ENCODE measurements at places on chromosomes 6 and 20. TPM values are rescaled to one million over a fixed set of nuclear protein-coding genes. Genes with fewer than 3 reads are reported as not detected.

DNA sequence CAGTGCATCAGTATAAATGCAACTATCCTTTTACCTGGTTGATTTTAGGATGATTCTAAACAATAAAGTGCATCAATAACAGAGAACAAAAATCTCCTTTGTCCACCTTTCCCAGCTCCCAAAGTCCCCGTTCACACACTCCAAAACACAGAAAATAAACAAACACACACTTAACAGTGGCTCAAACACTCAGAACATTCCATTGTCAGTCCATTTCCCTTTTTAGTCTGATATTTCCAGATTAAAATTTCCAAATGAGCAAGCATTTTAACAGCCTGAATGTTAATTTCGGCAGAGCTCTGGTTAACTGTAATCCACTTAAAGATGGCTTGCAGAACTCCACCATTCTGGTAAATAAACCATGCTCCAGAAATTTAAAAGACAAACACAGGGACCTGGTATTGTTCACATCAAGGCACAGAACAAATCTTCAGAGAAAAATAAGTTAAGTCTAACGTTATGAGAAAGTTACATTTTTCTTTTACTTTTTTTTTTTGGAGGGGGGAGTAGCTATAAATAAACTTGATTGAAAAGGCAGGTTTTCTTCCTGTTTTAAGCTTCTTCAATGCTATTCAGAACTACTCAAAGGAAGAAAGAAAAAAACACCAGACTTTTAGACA lies 100.8 kb downstream of the DST start:
- no peaks in the 10 kb centered on the region for H3K4me1 ChIP-seq
- DNase-seq, result no peak
- no peaks in the 10 kb centered on the region for H3K27me3 ChIP-seq
- H3K27ac ChIP-seq, result no peak overlapping the region
- H3K36me3 ChIP-seq, result no peaks in the 10 kb centered on the region

DNA sequence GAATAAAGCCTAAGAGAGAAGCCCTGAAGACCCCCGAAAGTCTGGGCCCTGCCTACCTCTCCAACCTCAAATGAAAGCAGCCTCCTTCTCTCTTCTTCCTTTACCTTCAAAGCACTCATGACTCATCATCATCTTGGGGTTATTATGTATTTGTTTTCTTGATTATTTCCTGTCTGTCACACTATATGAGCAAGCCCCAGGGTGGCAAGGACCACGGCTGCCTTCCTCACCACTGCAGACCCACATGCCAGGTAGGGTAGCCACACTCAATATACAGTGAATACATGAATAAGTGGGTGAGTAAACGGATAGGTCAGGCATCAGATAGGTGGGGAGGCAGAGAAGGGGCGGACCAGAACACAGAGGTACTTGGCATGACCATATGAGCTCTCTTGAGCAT lies 8.8 kb downstream of the WFDC3 start:
- no peaks in the 10 kb centered on the region for H3K36me3 ChIP-seq
- no peak overlapping the region for H3K27ac ChIP-seq
- H3K4me1 ChIP-seq, result peaks cover 6% of the 10 kb centered on the region
- no peak for DNase-seq

GRCh38 chr6:130779658-130780033 lies 47.6 kb upstream of the SMLR1 start:
- H3K27ac ChIP-seq, result peak overlapping the region; percentile 77
- H3K4me3 ChIP-seq, result peak overlapping the region; percentile 50
- H3K4me1 ChIP-seq, result peaks cover 52% of the 10 kb centered on the region
- H3K36me3 ChIP-seq, result peaks cover 20% of the 10 kb centered on the region
- DNase-seq, result no peak

- peaks cover 30% of the 10 kb centered on the region for H3K4me1 ChIP-seq
- peaks cover 99% of the 10 kb centered on the region for H3K27me3 ChIP-seq
- H3K36me3 ChIP-seq, result peaks cover 12% of the 10 kb centered on the region
- H3K27ac ChIP-seq, result peak overlapping the region; percentile 50
- peak; percentile 44 for DNase-seq
These were observed 116.0 kb downstream of the TRIM27 start for GRCh38 chr6:28807682-28808280.

DNA sequence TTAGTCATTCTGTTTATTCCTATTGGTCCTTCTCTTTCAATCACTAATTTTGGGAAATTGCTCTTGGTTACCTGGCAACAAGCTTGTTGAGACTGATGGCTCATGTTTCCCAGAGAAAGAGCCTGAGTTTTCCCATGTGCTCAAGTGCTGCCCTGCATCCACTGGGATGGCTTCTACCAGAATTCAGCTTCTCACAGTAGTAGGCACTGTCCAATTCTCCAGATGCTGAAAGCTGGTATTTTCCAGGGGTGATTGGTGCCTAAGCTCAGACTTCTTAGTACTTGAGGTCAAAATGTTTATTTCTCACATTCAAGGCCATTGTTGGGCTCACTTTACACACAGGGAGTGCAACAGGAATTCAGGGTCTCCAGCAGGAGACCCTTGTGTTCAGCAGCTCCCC lies 29.1 kb upstream of the SLC2A12 start:
- H3K36me3 ChIP-seq, result no peaks in the 10 kb centered on the region
- no peaks in the 10 kb centered on the region for H3K27me3 ChIP-seq
- H3K4me1 ChIP-seq, result peaks cover 16% of the 10 kb centered on the region
- H3K4me3 ChIP-seq, result no peak overlapping the region

DNA sequence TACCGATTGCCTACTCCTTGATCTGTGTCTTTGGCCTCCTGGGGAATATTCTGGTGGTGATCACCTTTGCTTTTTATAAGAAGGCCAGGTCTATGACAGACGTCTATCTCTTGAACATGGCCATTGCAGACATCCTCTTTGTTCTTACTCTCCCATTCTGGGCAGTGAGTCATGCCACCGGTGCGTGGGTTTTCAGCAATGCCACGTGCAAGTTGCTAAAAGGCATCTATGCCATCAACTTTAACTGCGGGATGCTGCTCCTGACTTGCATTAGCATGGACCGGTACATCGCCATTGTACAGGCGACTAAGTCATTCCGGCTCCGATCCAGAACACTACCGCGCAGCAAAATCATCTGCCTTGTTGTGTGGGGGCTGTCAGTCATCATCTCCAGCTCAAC lies 13.5 kb downstream of the CCR6 start:
- H3K36me3 ChIP-seq, result no peaks in the 10 kb centered on the region
- no peak for DNase-seq
- H3K27ac ChIP-seq, result no peak overlapping the region
- H3K4me1 ChIP-seq, result no peaks in the 10 kb centered on the region
- H3K27me3 ChIP-seq, result no peaks in the 10 kb centered on the region
- no peak overlapping the region for H3K4me3 ChIP-seq

DNA sequence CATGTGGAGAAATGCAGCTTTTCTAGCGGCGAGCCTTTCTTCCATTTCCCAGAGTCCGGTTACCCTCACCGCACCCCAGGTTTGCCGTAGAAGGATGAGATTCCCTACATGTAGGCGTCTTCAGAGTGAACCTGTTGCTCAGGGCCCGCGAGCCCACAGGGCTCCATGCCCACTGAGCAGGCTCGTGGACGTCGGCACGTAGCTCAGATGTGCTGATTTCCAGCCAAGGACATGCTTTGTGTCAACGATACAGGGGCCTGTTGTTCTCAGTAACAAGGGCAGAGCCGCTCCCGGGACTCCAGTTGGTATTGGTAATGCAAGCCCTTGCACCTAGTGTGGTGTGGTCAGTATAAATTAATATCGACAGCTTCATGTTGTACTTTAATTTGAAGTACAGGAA lies 159.6 kb downstream of the MTHFD1L start:
- no peak for DNase-seq
- H3K4me3 ChIP-seq, result no peak overlapping the region
- no peaks in the 10 kb centered on the region for H3K27me3 ChIP-seq
- H3K36me3 ChIP-seq, result peaks cover 59% of the 10 kb centered on the region
- no peak overlapping the region for H3K27ac ChIP-seq

DNA sequence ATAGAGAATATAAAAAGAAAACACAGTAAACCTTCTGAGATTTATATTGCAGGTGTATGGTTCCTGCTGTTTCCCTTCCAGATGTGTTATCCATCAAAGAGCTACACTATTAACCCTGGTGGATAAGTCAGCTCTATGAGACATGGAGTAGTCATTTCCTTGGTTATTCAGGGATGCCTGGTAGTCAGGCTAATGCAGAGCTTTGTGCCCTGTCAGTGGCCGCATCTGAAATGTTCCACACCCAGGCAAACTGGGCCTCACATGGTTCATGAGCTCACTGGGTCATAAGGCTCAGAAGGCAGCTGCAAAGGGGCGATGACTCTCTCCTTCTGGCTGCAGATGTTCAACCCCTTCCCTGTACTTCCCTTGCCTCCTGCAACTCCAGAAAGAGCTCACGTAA lies 473.6 kb downstream of the EPHA7 start:
- H3K36me3 ChIP-seq, result no peaks in the 10 kb centered on the region
- peaks cover 3% of the 10 kb centered on the region for H3K27me3 ChIP-seq
- H3K4me3 ChIP-seq, result no peak overlapping the region
- DNase-seq, result no peak
- H3K27ac ChIP-seq, result no peak overlapping the region

Gene TMEM74B
- total RNA-seq, result 1.9 TPM

Gene ACOT13
- 24.2 TPM for total RNA-seq

Gene LAMA5
- 0.91 TPM for total RNA-seq

Gene CST2
- total RNA-seq, result not detected

Gene TFAP2B
- not detected for total RNA-seq

Gene MYLK4
- 0.21 TPM for total RNA-seq
